ENCODE measurements at places on chromosomes 13 and 19.

- no peak for DNase-seq
Measured at GRCh38 chr13:98508280-98508679, 68.6 kb downstream of the STK24 start.

- no peak for DNase-seq
Measured at GRCh38 chr13:95209109-95209508, 92.1 kb downstream of the ABCC4 start.

DNA sequence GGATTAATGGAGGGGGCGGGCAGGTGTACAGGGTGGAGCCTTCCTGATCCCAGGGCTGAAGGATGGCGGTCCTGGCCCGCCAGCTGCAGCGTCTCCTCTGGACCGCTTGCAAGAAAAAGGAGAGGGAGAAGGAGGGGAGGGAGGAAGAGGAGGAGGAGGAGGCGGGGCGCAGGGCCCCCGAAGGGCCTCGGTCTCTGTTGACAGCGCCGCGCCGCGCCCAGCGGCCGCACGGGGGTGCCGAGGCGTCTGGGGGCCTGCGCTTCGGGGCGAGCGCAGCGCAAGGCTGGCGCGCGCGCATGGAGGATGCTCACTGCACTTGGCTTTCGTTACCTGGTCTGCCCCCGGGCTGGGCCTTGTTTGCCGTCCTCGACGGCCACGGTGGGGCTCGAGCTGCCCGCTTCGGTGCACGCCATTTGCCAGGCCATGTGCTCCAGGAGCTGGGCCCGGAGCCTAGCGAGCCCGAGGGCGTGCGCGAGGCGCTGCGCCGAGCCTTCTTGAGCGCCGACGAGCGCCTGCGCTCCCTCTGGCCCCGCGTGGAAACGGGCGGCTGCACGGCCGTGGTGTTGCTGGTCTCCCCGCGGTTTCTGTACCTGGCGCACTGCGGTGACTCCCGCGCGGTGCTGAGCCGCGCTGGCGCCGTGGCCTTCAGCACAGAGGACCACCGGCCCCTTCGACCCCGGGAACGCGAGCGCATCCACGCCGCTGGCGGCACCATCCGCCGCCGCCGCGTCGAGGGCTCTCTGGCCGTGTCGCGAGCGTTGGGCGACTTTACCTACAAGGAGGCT lies at the start of gene PPM1N:
PPM1N (plus strand) TSS at position 33 of the 785 bp plus-strand sequence; CDS start at position 63, 30 bp downstream.
- peak; percentile 53 for DNase-seq

- no peak for DNase-seq
Measured at GRCh38 chr19:43820098-43820883, 6.8 kb upstream of the ZNF283 start.

- no peak for DNase-seq
Measured at GRCh38 chr13:51328488-51328887, 11.0 kb upstream of the SERPINE3 start.

DNA sequence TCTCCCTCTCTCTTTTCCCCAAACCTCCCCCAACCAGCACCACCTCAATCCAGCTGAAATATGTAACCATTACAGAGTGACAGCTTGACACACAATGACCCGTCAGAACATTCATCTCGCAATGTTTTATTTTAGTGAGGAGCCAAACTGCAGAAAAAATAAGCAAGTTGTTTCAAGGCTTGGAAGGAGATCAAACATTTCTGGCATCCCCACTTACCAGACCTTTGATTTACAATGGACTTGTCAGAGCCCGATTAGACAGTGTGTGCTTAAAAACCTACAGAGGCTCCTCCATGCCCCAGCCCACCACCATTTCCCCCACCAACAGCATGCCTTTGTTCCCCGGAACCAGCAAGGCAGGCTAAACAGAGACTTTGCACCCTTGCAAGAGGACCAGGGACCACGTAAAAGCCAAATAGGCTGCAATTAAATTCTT lies 382.8 kb upstream of the ZNF507 start:
- DNase-seq: no peak

DNA sequence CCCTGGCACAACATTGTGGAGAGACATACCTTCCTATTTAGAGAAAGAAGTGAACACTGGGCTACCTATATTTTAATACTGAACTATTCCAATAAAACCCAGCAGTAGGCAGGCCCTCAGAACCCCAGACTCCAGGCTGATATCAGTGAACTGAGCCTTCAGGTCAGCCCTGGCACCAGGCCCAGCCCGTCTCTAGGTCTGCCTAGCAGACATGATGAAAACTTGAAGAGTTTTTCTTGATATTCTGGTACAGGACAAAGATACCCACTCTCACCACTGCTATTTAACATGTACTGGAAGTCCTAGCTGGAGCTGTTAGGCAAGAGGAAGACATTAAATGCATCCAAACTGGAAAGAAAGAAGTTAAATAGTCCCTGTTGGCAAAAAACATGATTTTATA lies 396.6 kb upstream of the SPRY2 start:
- DNase-seq: no peak

DNA sequence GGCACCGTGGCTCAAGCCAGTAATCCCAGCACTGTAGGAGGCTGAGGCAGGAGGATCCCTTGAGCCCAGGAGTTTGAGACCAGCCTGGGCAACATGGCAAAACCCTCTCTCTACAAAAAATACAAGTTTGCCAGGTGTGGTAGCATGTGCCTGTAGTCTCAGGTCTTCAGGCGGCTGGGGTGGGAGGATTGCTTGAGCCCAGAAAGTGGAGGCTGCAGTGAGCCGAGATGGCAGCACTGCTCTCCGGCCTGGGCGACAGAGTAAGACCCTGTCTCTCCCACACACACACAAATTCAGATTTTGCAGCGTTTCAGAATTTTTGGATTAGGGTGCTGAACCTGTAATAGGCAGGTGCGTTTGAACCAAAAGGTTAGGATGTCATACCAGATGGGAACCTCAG lies 2.2 kb downstream of the RPS11 start:
- no peak for DNase-seq

- DNase-seq: no peak
Measured at GRCh38 chr13:43077461-43077860, 54.1 kb downstream of the DNAJC15 start.

DNA sequence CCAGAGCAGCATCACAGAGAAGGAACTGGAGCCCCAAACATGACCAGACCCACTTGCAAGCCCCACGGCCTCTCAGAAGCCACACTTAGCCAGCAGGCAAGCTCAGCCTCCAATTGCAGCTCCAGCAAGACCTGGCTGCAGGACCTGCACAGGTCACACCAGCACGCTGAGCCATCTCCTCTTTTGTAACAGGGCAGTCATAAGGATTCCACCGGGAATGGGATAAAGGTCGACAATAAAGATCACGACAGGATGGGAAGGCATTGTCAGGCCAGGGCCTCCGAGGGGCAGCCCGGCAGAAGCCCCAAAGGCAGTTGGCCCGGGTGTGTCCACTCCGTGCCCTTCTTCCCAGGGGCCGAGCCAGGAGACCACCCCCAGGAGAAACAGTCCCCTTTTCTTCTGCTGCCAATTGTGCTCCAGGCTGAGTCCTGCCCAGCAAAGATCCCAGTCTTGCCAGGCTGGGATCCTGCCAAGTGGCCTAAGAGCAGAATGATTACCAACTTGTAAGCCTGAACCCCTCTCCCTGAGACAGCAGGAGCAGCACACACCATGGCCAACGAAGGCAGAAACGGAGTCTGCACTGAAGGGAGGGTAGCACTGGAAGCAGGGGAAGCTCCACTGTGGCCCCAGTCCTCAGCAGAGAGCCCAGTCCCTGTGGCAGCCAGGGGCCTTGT lies 12.5 kb downstream of the PEPD start:
- DNase-seq: no peak

DNA sequence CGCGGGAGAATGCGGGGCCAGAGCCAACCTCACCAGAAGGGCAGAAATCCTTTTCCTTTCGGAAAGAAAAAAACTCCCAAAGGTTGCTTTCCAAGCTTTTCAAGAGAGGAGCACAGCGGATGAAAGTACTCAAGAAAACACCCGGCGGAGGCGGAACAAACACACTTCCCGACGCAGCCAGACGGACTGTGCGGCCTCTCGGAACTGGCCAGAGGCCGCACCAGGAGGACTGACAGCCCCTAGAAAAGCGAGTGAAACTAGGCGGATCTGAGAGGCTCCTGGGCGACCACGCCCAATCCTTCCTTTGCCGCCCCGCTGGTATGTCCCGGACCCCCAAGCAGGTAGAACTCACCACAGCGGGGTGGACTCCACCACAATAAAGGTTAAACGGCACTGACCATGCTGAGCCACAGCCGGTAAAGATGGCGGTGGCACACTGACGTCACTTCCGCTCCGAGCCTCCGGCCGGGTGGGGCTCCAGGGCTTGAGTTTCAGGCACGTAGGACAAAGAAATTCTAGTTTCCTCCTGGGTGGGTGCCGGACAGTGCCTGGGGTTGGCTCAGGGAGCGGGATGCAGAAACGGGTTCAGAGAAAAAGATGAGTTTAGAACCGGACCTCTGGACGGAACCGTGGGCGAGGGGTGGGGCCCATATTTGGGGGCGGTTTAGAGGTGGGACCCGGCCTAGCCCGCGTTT lies at the start of gene ZNF562:
ZNF562 (minus strand) TSS at position 438 of the 695 bp plus-strand sequence. CDS start 14,356 bp downstream, outside the sequence.
- peak; percentile 69 for DNase-seq

DNA sequence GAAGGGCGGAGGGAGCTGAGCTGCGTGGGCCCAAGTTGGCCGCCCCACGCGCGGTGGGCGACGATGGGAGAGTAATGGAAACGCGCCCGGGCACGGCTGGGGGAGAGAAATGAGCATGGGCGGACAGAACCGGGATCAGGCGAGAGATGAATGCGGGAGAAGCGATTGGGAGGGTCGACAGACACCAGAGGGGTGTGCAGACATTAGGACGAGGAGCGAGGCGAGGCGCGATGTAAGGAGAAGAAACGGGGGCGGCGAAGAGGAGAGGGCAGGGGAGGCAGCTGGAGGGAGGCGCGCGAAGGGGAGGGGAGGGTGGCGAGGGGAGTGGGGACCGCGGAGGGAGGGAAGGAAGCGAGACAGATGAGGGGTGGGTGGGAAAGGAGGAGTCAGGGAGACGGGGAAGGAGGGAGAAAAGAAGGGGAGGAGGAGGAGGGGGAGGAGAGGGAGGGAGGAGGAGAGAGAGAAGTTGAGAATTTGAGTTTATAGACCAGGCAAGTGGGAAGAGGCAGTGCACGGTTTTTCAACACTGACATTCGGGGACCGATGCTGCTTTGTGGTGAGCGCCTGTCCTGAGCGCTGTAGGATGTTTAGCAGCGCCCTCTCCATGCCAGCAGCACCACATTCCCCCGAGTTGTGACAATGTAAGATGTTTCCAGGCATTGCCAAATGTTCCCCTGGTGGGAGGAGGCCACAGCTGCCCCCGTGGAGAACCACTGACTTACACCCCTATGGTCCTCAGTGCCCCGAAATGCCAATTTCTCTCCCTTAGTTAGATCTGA lies at the start of gene SHISA7:
SHISA7 (minus strand) TSS at position 256 of the 779 bp plus-strand sequence. CDS start 437 bp downstream, outside the sequence.
- no peak for DNase-seq

- DNase-seq: no peak
Measured at GRCh38 chr19:50778906-50779430, 8.7 kb downstream of the GPR32 start.

GRCh38 chr13:97027162-97027554 lies 32.9 kb upstream of the OXGR1 start:
- DNase-seq: no peak

- no peak for DNase-seq
Measured at GRCh38 chr13:36261976-36262375, 35.6 kb downstream of the CCDC169 start.

GRCh38 chr13:50275392-50276063 lies 260.3 kb downstream of the KCNRG start:
- no peak for DNase-seq

GRCh38 chr19:4596033-4596904 lies 36.8 kb upstream of the SEMA6B start:
- no peak for DNase-seq

DNA sequence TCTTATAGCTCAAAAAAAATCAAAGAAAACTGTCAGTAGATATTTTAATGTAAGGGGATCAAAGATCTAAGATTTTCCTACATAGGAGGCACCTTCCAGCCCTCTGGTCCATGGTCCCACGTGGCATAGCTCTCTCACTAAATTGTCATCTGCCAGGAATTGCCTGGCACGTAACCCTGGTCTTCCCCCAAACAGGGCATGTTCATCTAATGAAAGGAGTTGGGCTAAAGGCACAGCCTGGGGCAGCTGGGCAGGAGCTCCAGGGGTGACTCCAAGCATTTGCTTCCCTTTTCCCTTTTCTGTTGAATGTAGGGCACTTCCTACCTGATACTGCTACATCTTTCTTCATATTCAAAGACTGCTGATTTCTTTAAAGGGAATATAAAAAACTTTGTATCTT lies 148.7 kb downstream of the COL4A1 start:
- DNase-seq: no peak

DNA sequence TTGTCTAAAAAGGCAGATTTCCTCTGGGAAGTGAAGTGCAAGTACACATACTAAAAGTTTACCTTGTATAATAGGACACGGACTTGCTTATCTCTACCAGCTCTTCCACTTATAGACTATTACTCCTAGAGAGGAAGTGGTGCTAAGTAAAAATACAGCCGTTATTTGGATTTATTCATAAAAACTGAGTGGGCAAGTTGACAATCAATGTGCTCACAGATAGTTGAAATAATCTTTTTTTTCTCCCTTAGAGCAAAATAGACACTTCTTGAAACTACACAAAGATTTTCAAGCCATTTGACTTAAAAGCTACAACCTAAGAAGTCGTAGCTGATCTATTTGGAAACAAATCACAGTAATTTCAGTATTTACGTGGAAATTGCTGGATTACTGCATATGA lies 2584.7 kb upstream of the PCDH20 start:
- DNase-seq: no peak

GRCh38 chr19:46992699-46993535 lies 26.7 kb upstream of the NPAS1 start:
- DNase-seq: no peak

GRCh38 chr19:3346677-3347353 lies 19.6 kb upstream of the NFIC start:
- DNase-seq: no peak

DNA sequence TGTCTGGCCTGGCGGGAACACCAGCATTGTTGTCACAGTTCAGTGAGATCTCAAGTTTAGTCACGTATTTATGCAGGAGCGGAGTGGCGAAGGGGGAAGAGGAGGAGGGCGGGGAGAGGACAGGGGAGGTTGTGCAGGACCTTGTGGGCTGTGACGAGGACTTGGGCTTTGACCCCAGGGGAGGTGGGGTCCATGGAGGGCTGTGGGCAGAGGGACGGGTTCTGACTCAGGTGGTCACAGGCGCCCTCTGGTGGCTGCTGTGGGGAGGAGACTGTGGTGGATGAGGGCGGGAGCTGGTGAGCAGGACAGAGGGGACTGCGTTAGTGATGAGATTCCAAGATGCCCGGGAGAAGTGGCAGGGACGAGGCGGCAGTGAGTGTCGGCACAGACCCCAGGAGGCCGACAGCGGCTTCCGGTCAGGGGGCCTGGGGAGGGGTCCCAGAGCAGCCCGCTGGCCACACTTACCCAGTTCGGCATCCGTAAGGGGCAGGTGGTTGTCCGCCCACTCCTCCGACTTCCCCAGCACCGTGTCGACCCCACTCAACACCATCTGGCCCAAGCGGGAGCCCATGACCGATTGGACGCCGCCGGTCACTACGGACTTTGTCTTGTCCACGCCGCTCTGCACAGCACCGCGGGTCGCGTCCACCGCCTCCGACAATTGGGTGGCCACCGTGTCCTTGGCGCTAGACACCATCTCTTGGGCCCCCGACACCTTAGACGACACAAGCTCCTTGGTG lies 15.7 kb downstream of the PLIN3 start:
- peak; percentile 58 for DNase-seq

DNA sequence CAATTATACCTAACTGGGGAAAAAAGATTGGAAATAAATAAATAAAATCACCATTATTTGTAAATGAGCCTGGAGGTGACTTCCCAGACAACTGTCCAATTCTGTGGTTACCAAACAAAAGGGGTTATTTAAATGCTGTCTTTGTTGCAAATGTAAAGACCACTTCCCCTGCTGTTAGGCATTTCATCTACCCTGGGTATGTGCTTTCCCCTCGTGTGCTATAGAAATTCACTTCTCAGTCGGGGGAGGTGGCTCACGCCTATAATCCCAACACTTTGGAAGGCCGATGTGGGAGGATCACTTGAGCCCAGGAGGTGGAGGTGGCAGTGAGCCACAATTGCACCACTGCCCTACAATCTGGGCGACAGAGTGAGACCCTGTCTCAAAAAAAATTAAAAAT lies 101.9 kb upstream of the AKAP11 start:
- DNase-seq: no peak

Data from activated CD4-positive, alpha-beta T cell treated with anti-CD3 and anti-CD28 coated beads for 1 hour (primary cell).